Stimulated activated CD4-positive, alpha-beta T cell treated with anti-CD3 and anti-CD28 coated beads, Interleukin-1b, Interleukin-23, amount 100 ng/mL, for 1 hour (primary cell): ENCODE measurements at places on chromosomes 3 and 15.

DNA sequence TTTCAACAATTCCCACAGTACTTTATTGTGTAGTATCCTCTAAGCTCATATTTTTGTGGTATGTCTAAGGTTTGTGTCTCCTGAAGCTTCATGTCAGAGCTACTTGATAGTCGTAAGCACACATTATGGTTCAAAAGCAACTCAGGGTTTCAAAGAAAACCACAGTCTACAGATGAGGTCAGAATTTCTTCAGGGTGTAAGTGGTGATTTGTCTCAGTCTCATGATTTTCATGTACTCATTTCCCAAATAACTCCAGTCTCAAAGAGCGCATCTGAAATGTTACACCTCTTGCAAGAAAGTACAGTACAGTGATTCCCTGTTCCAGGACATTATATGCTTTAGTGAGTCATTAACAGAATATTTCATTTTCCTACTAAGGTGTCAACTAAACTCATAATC is 47.5 kb upstream of the SSR3 start:
- DNase-seq = no peak

DNA sequence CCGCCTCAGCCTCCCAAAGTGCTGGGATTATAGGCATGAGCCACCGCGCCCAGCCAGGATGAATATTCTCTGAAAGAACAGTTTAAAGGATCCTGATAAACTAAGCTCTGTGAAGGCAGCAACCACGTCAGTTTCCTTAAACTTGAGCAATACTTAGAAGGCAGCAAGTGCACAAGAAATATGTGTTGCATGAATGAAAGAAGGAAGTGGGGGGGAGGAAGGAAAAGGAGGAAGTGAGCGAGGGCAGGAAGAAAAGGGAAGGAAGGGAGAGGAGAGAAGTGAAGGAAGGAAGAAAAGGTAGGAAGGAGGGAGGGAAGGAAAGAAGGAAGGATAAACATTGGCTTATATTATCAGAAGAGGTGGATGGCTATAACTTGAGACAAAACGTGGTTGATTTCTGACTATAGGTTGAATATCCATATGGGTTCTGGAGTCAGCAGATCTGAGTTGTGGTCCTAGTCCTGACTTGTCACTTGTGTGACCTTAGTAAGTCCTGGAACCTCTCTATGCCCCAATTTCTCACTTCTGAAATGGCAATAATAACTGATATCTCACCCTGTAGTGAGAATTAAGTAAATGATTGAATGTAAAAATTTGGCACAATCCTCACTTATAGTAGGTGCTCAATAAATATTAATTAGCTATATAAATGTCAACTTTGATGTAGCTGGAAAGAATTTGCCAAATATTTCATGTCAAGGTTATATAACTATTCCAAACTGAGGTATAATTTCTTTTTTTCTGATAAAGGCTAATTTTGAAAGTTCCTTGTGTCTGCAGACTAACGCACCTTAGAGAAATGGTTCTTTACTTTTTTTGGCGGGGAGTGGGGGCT is 12.0 kb upstream of the SEMA4B start:
- DNase-seq = no peak

DNA sequence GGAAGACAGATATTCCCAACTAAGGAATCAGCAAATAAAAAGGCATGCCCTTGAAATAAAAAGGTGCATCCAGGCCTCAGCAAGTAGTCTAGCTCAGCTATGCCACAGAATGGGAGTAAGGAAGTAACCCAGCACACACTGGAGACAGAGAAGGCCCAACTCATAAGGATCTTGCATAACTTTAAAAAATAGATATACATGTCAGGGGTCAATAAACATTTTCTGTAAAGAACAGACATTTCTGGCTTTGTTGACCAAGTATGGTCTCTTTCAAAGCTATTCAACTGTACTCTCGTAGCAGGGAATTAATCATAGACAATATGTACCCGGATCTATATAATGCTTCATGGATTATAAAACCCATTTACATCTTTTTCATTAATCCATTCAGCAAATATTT is 449.3 kb downstream of the TAFA4 start:
- no peak for DNase-seq

DNA sequence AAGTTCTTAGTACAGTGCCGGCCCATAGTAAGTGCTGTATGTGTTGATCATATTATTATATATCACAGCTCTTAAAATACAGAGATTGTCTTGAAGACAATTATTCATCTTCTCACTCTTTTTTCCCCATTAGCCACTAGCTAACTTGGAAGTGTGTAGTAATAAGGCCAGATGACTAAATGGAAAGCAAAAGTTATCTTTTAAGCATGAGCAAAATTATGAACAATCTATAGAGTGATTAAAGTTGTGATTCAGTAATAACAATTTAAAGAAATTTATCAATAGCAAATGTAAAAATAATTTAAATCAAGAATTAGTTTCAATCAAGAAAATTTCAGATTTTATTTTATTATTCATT is 630.9 kb upstream of the TBL1XR1 start:
- no peak for DNase-seq

DNA sequence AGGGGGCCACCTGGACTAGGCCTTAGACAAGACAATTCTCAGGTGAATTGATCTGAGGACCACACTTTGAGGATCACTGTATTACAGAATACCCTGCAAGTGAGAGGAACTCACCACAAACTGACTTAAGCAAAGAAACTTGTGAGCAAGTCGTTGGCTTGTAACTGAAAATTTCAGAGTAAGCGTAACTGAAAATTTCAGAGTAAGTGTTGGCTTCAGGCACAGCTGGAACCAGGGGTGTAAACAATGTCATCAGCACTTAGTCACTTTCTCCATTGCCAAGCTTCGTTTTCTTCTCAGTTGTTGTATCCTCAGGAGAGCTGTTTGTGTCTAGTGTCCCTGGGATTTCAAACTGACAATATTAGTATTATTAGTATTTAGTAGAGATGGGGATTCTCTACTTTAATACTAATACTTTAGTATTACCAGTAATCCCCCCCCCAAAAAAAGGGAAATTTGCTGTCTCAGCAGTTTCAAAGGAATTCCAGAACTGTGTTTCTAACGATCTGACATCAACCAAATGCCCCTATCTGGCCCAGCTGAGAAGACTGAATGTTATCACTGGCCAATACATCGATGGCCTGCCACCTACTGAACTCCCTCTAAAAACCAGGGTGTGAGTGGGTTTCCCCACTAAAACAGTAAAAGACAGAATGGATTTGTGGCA is 474.4 kb downstream of the NTRK3 start:
- DNase-seq = no peak

DNA sequence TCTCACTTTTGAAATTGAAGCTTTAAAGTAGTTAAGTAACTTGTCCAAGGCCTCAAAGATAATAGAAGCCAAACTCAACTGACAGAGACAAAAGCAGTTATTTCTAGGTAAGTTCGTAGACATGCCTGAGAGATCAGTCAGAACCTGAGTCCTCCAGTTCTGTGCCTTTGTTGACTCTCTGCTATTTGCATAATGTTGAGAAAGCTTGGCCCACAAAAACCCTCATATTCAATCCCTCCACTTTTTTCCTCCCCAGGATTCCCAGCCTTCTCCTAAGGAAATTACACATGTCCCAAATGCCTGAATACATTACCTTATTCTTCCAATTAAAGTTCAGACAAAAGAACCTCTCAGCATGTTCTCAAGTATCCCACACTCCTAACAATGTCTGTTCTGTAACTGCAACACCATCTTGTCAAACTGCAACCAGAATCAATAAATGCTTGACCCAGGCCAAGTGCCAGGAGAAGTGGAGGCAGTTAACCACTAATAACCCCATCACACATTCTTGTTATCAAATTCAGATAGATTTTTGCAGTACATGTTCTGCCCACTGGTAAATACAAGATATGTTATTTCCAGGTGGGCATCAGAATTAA is 217.8 kb downstream of the LRRC3B start:
- DNase-seq = no peak

- no peak for DNase-seq
Measured at GRCh38 chr3:39361252-39361927, 21.8 kb upstream of the SLC25A38 start.

- DNase-seq = no peak
Measured at GRCh38 chr3:16999161-16999560, 114.4 kb downstream of the PLCL2 start.

DNA sequence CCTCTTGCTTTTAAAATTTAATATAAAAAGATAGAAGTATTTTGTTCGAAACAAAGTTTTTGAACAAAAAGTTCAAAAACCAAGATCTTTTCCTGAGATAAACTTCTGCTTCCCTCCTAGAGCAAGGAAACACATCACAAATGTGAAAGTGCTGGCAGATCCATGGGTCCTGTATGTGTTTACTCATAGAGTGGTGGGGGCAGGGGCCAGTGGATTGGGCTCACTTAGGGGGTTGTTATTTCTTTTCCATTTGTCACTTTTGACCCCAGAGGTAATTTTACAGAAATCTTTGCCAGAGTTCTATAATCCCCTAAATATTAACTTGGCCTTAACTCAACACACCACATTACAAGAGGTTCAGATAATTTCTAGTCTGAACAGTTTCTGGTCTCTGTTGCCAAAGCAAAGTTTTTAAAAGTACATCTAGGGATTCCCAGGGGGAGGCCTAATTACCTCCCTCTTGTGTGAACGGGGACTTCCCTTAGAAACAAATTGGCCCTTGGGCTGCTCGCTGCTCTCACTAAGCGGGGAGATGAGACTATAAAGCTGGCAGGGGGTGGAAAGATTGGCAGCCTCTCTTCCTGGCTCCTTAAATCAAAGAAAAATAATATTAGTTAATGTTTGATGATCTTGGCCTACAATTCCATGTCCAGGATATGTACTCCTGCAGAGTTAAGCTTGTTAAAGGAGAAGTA is 66.8 kb upstream of the PTX3 start:
- no peak for DNase-seq

DNA sequence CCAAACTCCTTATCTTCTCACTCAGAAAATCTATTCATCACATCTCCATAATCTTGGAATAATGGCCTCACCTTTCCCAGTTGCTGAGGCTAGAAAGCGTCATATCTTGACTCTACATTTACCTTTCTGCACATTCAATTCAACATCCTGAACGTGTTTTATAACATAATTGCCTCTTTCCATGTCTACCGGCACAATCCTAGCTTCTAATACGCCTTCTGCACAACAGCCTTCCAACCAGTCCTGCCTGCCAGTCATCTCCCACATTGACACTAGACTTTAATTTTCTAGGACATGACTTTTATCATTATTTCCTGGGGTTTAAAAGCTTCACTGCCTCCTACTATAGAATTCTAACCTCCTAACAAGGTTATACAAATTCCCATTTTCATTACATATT is 906.6 kb downstream of the ROBO1 start:
- DNase-seq = no peak

GRCh38 chr3:62587579-62588031 is 214.3 kb upstream of the FEZF2 start:
- no peak for DNase-seq

GRCh38 chr3:192570821-192571791 is 156.2 kb downstream of the FGF12 start:
- no peak for DNase-seq

DNA sequence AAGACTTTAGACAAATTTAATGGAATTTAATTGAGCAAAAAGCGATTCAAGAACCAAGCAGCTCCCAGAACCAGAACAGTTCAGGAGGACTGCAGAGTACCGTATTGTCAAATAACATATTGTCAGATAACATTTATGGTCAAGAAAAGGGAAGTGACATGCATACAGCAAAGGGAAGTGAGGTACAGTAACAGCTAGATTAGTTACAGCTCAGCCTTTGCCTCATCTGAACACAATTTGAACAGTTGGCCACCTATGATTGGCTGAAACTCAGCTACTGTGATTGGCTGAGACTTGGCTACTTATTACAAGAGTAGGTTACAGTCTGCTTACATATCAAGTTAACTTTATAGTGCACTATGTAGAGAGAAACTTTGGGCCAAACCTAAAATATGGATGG is 21.9 kb downstream of the ZFAND6 start:
- DNase-seq = no peak

DNA sequence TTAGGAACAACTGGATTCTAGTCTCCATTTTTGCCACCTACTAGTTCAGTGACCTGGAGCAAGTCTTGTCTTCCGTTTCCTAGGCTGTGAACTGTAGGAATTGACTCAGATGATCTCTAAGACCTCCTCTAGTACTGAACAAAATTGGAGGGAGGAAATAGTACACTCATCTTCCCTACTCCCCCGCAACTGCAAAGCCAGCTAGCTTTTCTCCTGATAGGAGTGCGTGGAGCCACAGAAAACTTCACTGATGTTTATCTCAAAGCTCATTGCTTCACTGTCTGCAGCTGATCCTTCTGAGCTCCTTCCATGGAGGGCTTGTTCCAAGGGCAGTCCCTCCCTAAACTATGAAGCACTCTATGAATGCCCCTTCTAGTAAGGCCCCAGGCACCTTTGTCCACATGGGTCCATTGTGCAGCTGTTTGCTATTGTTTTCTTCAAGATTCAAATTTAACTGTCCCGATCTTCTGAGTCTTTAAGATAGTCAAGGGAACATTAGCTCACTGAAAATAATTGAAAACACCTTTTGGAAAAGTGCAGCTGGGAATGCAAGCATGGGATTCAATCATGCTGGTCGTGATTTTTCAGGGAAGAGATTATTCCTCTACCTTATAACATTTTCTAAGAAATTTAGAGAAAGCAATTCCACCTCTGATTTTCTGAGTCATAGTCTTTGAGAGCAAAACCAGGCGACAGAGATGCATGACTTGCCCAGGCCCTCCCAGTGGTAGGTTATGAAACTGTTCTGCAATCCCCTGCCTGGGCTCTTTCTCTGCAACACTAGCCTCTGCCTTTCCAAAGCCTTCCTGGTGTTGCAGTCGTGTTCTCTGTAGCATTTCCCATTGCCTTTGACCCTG is 24.3 kb downstream of the FILIP1L start:
- DNase-seq = no peak

DNA sequence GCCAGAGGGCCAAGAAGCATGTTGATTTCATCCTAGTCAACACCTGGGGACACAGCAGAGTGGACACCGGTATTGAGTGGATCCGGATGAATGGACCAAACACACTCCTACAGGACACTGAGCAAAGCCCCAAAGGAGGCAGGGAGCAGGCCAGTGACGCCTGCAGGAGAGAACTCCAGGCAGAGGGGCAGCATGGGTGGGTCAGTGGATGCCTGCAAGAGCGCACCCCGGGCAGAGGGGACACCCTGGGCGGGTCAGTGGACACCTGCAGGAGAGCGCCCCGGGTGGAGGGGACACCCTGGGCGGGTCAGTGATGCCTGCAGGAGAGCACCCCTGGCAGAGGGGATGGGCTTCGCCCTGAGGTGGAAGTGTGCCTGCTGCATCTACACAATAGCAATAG is 27.6 kb upstream of the HRH1 start:
- no peak for DNase-seq

GRCh38 chr3:189708375-189708774 is 77.2 kb downstream of the TP63 start:
- DNase-seq = no peak

GRCh38 chr3:39329493-39329892 is at the start of gene CCR8:
Gene CCR8, plus strand, starts transcription at chr3:39329709. Its CDS starts 2,623 bp downstream, at chr3:39332332.
- no peak for DNase-seq

DNA sequence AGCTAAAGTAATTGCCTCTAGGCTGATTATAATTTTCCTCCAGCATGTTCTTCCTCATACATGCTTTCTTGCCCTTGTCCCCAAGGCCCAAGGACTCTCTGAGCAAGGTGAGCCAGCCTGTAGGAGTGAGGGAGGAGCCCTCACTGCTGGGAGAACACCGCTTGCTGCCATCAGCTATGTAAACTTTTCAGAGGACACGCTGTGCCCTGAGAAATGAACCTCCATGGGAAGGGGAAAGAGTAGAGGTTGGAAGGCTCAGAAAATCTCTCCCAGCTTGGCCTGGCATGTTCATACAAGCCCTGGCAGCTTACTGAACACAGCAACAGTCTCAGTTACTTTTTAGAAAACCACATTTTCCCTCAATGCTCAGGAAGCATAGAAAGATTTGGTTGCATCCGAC is 103.0 kb upstream of the SLC24A5 start:
- DNase-seq = no peak
